ENCODE measurements at places on chromosomes 12 and 14. TPM values are rescaled to one million over a fixed set of nuclear protein-coding genes. Genes with fewer than 3 reads are reported as not detected.

DNA sequence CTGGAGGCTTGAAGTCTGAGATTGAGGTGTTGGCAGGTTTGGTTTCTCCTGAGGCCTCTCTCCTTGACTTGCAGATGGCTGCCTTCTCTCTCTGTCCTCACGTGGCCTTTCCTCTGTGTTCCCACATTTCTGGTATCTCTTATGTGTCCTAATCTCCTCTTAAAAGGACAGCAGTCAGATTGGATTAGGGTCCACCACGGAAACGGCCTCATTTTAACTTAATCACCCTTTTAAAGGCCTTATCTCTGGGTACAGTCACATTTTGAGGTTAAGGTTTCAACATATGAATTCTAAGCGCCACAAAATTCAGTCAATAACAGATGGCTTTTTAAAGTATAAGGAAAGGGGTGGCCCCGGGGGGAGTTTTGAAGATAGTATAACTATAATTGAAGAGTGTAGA is 33.5 kb downstream of the UNC79 start:
- no peaks in the 10 kb centered on the region for H3K36me3 ChIP-seq
- no peak overlapping the region for H3K27ac ChIP-seq
- no peak overlapping the region for H3K4me3 ChIP-seq
- DNase-seq: no peak
- no peaks in the 10 kb centered on the region for H3K27me3 ChIP-seq

The PITPNM2 gene
- total RNA-seq: 24.4 TPM

GRCh38 chr12:24697769-24698168 is 251.1 kb downstream of the BCAT1 start:
- DNase-seq: no peak
- no peak overlapping the region for H3K4me3 ChIP-seq
- no peaks in the 10 kb centered on the region for H3K4me1 ChIP-seq
- no peaks in the 10 kb centered on the region for H3K27me3 ChIP-seq

The TXNDC16 gene
- 6.5 TPM for total RNA-seq

GRCh38 chr14:38547961-38548490 is 292.1 kb upstream of the CLEC14A start:
- no peak overlapping the region for H3K4me3 ChIP-seq
- H3K36me3 ChIP-seq: no peaks in the 10 kb centered on the region
- H3K27ac ChIP-seq: no peak overlapping the region
- DNase-seq: no peak

DNA sequence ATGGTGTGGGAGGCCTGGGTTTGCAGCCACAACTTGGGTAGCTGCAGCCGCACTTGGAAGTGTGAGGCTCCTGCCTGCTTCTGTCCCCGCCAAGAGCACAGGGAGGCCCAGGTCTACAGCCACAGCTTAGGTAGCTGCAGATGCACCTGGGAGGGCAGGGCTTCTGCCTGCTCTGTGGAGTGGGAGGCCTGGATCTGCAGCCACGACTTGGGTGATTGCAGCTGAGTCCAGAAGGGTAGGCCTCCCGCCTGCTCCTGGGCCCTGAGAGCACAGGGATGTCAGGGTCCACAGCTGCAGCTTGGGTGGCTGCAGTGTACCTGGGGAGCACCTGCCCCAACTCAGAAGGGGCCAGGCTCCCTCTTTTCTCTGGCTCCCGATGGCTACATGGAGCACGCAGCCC is 287.3 kb downstream of the AEBP2 start:
- no peak for DNase-seq
- H3K27ac ChIP-seq: no peak overlapping the region
- no peaks in the 10 kb centered on the region for H3K36me3 ChIP-seq
- no peaks in the 10 kb centered on the region for H3K27me3 ChIP-seq
- H3K4me1 ChIP-seq: no peaks in the 10 kb centered on the region
- no peak overlapping the region for H3K4me3 ChIP-seq

- H3K4me3 ChIP-seq: no peak overlapping the region
- no peak overlapping the region for H3K27ac ChIP-seq
- H3K27me3 ChIP-seq: no peaks in the 10 kb centered on the region
- no peak for DNase-seq
Measured at GRCh38 chr14:55724736-55725135, 144.7 kb downstream of the KTN1 start.

DNA sequence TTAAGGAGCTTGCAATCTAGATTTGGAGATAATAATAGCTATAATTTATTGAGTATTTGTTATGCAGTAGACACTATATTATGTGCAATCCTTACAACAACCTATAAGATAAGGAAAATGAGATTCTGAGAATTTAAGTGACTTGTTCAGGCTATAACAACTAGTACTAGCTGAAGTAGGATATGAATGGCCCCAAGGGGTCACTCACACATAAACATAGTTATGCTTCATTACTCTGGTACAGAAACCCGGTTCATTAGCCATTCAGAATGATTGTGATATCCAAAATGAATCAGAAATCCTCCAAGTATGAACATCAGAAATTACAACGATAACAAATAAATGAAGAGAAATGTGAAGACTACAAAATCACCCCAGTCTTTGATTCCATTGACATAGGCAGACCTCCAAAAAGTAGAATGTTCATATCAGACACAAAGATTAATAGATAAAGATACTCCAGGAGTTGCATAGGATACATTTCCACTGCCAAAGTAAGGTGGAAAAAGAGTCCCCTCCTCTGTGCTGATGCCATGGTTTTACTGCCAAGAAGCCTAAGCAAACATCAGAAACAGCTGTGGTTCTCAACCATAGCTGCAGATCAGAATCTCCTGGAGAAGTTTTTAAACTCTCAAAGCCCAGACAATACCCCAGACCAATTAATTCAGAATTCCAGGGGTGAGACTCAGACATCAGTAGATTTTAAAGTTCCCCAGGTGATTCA is 8.6 kb upstream of the NID2 start:
- no peak overlapping the region for H3K4me3 ChIP-seq
- H3K27ac ChIP-seq: no peak overlapping the region
- peak; percentile 34 for DNase-seq
- H3K36me3 ChIP-seq: no peaks in the 10 kb centered on the region

GRCh38 chr12:114776731-114777442 is 92.9 kb upstream of the TBX3 start:
- H3K27me3 ChIP-seq: no peaks in the 10 kb centered on the region
- no peaks in the 10 kb centered on the region for H3K4me1 ChIP-seq
- no peak for DNase-seq

DNA sequence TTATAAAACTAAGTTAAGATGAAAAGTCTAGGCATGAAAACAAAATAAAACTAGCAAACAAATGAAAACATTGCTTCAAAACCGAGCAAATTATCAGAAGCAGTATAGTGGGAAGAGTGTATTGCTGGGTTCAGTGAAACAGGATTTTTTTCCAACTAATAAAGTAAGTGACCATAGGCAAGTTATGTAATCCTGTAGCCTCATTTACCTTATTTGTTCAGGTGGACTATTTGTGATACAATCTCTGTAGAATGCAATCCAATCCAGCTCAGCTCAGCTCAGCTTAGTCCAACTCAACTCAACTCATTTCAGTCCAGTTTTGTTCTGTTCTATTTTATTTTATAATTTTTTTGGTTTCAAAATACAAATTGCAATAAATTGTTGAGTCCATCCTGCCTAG is 276.7 kb upstream of the LRIG3 start:
- H3K4me3 ChIP-seq: no peak overlapping the region
- H3K4me1 ChIP-seq: no peaks in the 10 kb centered on the region
- no peak for DNase-seq
- H3K27me3 ChIP-seq: no peaks in the 10 kb centered on the region
- H3K27ac ChIP-seq: no peak overlapping the region
- H3K36me3 ChIP-seq: no peaks in the 10 kb centered on the region

The KRT85 gene
- not detected for total RNA-seq

The ABHD4 gene
- 18.7 TPM for total RNA-seq

DNA sequence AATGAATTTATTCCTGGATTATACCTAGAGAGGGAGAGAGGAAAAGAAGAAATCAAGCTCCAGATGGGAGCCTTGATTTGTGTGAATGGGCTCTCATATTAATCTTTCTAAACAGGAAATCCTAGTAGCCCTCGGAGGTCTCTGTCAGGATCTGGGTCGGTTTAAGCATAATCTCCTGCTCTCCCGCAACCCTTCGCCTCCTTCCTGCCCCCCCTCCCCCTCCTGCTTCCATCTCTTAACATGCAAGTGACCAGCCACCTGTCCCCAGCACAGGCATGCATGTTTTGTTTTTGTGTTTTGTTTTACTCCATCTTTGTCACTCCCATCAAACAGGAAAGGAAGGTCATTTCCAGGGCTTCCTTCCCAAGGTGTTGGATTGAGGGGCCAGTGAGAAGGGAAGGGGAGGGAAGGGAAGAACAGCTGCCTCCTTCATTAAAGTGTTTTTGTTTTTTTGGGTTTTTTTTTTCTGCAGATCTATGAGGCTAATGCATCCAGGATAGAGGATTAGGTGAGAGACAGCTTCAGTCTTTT is 4.8 kb upstream of the KCNA5 start:
- peaks cover 31% of the 10 kb centered on the region for H3K27me3 ChIP-seq
- peaks cover 18% of the 10 kb centered on the region for H3K4me1 ChIP-seq
- H3K27ac ChIP-seq: no peak overlapping the region
- no peaks in the 10 kb centered on the region for H3K36me3 ChIP-seq
- no peak overlapping the region for H3K4me3 ChIP-seq

DNA sequence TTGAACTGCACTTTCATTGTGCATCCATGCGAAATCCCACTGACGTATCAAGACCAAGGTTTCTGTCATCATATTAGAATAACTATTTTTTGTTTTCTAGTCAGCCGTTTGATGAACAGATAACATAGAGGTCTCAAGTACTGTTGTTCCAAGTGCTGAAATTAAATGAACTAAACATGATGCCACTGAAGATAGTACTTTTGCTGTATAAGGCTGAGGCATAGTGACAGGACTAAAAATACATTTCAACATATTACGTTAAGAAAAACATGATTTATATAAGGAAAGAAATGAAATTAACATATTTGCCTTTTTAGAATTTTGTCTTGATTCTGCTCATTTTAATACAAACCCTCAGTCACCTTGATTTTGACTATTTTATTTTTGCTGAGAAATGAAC is 82.2 kb downstream of the ANO6 start:
- no peaks in the 10 kb centered on the region for H3K27me3 ChIP-seq
- no peaks in the 10 kb centered on the region for H3K36me3 ChIP-seq
- H3K4me3 ChIP-seq: no peak overlapping the region

DNA sequence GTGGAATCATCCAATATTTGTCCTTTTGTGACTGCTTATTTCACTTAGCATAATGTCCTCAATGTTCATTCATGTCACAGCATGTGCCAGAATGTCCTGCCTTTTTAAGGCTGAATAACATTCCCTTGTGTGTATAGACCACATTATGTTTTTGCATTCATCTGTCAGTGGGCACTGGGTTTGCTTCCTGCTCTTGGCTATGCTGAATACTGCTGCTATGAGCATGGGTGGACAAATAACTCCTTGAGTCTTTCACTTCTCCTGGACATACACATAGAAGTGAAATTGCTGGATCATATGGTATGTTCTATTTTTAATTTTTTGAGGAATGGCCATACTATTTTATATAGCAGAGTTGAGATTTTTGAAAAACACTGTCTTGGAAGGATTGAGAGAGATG is 46.9 kb downstream of the GPR68 start:
- H3K36me3 ChIP-seq: peaks cover 89% of the 10 kb centered on the region
- H3K4me3 ChIP-seq: no peak overlapping the region
- H3K4me1 ChIP-seq: no peaks in the 10 kb centered on the region

The RASSF8 gene
- total RNA-seq: 74.8 TPM

The HRK gene
- total RNA-seq: 0.17 TPM
